ENCODE measurements at places on chromosomes 3 and 15. TPM values are rescaled to one million over a fixed set of nuclear protein-coding genes. Genes with fewer than 3 reads are reported as not detected.
A peak's percentile ranks its signal among the peaks of the same experiment; 100 is the strongest.

Gene PLA2G4E
- not detected for total RNA-seq

DNA sequence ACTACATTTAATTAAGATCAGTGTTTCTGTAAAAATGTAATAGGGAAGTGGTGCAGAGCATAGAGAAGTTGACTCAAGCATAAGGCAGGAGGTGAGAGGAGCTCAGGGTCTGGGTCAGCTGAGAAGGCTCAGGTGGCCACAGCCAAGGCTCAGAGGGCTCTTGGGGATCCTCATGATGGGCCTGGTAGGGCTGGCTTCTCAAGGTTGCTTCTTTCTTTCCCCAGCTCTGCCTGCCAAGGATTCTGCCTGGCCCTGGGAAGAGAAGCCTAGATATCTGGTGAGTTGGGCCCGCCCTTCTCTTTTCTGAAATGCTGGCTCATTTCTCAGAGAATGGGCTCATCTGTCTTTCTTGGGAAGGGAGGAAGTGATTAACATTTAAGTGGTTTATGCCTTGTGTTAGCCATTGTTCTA is 6.5 kb downstream of the ZNF589 start:
- no peak overlapping the region for H3K4me3 ChIP-seq
- H3K4me1 ChIP-seq: peaks cover 7% of the 10 kb centered on the region
- peaks cover 21% of the 10 kb centered on the region for H3K36me3 ChIP-seq
- H3K27me3 ChIP-seq: no peaks in the 10 kb centered on the region
- DNase-seq: no peak

Gene STAB1
- 116 TPM for total RNA-seq

Gene TNNC1
- not detected for total RNA-seq

GRCh38 chr15:79943820-79944219 is 27.2 kb downstream of the BCL2A1 start:
- peaks cover 28% of the 10 kb centered on the region for H3K27me3 ChIP-seq
- H3K27ac ChIP-seq: no peak overlapping the region
- H3K4me1 ChIP-seq: no peaks in the 10 kb centered on the region
- H3K36me3 ChIP-seq: no peaks in the 10 kb centered on the region
- H3K4me3 ChIP-seq: no peak overlapping the region
- no peak for DNase-seq

DNA sequence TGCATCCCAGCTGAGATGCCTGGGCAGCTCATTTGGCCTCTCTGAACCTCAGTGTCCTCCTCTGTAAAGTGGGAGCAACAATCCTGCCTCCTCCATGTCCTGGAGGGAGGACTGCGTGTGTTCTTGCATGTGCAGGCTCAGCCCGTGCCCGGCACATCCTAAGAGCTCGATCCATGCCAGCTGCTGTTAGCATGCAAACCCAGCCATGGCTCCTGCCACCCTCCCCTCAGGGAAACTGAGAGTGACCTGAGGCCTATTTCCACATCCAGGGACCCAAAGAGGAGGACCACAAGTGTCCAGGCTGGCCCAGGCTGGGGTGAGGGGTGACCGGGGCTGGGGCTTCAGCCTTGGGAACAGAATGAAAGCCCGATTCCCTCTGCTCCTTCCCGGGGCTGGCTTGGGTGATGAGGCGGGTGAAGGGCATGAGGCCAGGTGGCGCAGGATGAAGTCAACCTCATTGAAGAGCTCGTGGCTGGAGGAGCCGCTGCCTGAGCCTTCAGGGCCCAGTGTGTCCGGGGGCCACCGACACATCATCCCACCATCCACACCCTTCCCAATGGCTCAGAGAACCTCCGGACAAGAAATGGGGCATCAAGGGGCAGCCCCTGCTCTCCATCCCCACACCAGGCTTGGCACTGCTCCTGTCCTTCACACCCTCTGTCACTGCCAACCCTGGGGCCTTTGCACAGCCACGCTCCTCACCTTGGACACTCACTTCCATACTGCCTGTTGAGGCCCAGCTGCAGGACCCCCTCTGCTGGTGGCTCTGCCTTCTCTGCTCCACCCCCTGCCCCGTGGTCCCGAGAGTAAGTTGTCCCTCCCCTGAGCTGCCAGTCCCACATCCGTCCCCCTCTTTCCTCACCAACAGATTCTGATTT is 42.5 kb downstream of the ADAMTS7 start:
- no peak overlapping the region for H3K27ac ChIP-seq
- no peaks in the 10 kb centered on the region for H3K27me3 ChIP-seq
- H3K4me3 ChIP-seq: no peak overlapping the region
- H3K36me3 ChIP-seq: peaks cover 7% of the 10 kb centered on the region

Gene LRRIQ4
- total RNA-seq: 0.23 TPM

DNA sequence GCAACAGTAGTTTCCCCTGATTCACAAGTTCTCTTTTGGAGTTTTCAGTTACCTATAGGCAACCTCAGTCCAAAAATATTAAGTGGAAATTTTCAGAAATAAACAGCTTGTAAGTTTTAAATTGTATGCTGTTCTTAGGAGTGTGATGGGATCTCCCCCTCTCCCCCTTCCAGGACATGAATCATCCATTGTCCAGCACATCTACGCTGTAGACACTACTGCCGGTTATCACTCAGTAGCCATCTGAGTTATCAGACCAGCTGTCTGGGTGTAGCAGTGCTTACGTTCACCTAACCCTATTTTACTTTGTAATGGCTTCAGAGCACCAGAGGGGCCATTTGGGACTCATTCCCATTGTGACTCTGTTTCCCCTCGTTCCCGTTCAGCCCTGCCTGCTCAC is 96.7 kb upstream of the PLXNA1 start:
- no peak overlapping the region for H3K27ac ChIP-seq
- no peaks in the 10 kb centered on the region for H3K4me1 ChIP-seq
- no peak for DNase-seq
- no peaks in the 10 kb centered on the region for H3K27me3 ChIP-seq
- H3K36me3 ChIP-seq: no peaks in the 10 kb centered on the region
- H3K4me3 ChIP-seq: no peak overlapping the region

- H3K4me1 ChIP-seq: peaks cover 27% of the 10 kb centered on the region
- no peak overlapping the region for H3K4me3 ChIP-seq
- peak; percentile 91 for DNase-seq
- no peaks in the 10 kb centered on the region for H3K36me3 ChIP-seq
- H3K27ac ChIP-seq: no peak overlapping the region
Observed at GRCh38 chr3:133897547-133897946, 1.9 kb upstream of the RAB6B start.

GRCh38 chr15:28887339-28888174 is 1.8 kb downstream of the APBA2 start:
- DNase-seq: no peak
- H3K4me1 ChIP-seq: peaks cover 23% of the 10 kb centered on the region
- H3K27ac ChIP-seq: no peak overlapping the region
- H3K4me3 ChIP-seq: no peak overlapping the region
- H3K27me3 ChIP-seq: peaks cover 14% of the 10 kb centered on the region

DNA sequence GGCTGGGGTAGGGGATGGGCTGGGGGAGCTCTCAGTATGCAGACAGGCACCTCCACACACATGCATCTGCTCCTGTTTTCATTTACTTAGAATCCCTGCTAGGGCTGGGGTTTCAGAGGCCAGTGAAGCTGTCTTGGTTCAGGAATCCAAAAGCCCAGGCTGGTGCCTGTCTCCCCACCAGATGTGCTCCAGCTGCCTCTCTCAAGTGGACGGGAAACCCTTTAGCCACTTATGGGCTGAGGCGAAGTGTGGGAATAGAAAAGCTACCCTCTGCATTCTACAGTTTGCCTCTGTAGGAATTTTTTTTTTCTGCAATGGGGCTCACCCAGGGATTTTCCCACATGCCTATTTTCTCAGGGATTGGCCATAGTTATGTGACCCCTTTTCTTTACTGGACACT is 72.5 kb downstream of the ATP2B2 start:
- no peak overlapping the region for H3K4me3 ChIP-seq
- no peaks in the 10 kb centered on the region for H3K27me3 ChIP-seq
- H3K36me3 ChIP-seq: no peaks in the 10 kb centered on the region
- DNase-seq: no peak
- H3K27ac ChIP-seq: no peak overlapping the region

GRCh38 chr3:50336452-50337174 is 4.0 kb downstream of the RASSF1 start:
- H3K27me3 ChIP-seq: no peaks in the 10 kb centered on the region
- H3K27ac ChIP-seq: peak overlapping the region; percentile 100
- H3K36me3 ChIP-seq: peaks cover 9% of the 10 kb centered on the region
- peaks cover 88% of the 10 kb centered on the region for H3K4me1 ChIP-seq
- peak overlapping the region; percentile 74 for H3K4me3 ChIP-seq

Gene CGGBP1
- total RNA-seq: 53.5 TPM

- H3K4me3 ChIP-seq: no peak overlapping the region
- H3K36me3 ChIP-seq: no peaks in the 10 kb centered on the region
- no peaks in the 10 kb centered on the region for H3K4me1 ChIP-seq
- DNase-seq: peak; percentile 34
- H3K27ac ChIP-seq: no peak overlapping the region
Observed at GRCh38 chr3:185696039-185696438, 109.9 kb downstream of the SENP2 start.

DNA sequence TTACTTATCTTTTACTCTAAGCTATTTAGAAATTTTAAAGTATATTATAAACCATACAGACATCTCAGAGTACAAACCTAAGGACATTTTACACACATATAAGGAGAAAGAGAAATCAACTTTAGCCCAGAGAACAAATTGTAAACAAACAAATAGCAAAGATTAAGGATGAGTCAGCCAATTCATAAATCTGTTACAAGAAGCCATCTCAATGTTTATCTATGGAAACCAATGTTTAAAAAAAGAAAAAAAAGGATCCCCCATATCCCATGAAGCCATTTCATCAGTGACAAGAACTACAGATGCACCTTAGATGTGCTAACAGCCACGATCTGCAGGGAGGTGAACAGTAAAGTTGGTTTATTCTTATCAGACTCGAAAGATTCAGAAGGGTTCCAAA is 437.1 kb downstream of the SHQ1 start:
- no peaks in the 10 kb centered on the region for H3K36me3 ChIP-seq
- H3K27me3 ChIP-seq: no peaks in the 10 kb centered on the region
- DNase-seq: no peak
- peaks cover 74% of the 10 kb centered on the region for H3K4me1 ChIP-seq
- H3K4me3 ChIP-seq: no peak overlapping the region

Gene FOXB1
- not detected for total RNA-seq

DNA sequence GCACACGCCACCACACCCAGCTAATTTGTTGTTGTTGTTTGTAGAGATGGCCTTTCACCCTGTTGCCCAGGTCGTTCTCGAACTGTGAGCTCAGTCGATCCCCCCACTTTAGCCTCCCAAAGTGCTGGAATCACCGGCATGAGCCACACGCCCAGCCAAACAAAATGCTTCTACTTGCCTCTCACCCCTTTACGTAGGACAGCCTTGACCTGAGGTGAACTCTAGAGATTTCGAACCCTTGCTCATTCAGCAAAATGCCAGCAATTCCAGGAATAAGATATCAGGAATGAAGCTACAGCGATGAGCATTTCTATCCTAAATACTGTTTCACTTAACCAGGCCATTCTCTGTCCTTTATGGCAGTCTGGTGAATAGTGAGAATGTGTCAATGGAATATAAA is 135.0 kb downstream of the LRRK1 start:
- peaks cover 55% of the 10 kb centered on the region for H3K36me3 ChIP-seq
- H3K27ac ChIP-seq: no peak overlapping the region
- no peak overlapping the region for H3K4me3 ChIP-seq
- H3K27me3 ChIP-seq: no peaks in the 10 kb centered on the region
- peak; percentile 57 for DNase-seq
- no peaks in the 10 kb centered on the region for H3K4me1 ChIP-seq

Gene RASGRP1
- 0.91 TPM for total RNA-seq

DNA sequence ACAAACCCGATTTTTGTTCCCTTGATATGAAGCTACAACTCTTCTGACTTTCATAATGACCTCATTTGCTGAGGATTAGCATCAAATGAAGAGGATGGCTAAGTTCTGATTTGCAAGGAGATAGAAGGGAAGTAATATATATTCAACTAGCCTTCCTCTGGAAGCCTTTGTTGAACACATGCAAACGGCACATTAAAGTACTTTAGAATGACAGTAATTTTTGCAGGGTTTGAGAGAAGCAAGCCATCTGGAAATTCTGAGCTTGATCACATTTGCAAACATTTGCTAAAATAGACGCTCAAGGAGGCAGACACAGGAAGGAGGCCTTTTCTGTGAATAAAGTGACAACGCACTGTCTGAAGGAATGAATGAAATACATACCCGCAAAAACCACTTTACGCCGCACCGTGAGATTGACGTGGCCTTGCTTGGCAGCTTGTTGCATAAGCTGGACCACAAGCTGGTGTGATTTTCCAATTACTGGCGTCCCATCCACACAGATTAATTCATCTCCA is 657.2 kb downstream of the MAGI1 start:
- H3K36me3 ChIP-seq: peaks cover 22% of the 10 kb centered on the region
- no peak overlapping the region for H3K4me3 ChIP-seq
- no peak overlapping the region for H3K27ac ChIP-seq
- no peak for DNase-seq
- H3K4me1 ChIP-seq: no peaks in the 10 kb centered on the region

- H3K36me3 ChIP-seq: no peaks in the 10 kb centered on the region
- no peak for DNase-seq
- H3K27ac ChIP-seq: peak overlapping the region; percentile 21
- H3K4me3 ChIP-seq: no peak overlapping the region
- no peaks in the 10 kb centered on the region for H3K27me3 ChIP-seq
Observed at GRCh38 chr3:34012102-34012461, 213.7 kb downstream of the PDCD6IP start.

DNA sequence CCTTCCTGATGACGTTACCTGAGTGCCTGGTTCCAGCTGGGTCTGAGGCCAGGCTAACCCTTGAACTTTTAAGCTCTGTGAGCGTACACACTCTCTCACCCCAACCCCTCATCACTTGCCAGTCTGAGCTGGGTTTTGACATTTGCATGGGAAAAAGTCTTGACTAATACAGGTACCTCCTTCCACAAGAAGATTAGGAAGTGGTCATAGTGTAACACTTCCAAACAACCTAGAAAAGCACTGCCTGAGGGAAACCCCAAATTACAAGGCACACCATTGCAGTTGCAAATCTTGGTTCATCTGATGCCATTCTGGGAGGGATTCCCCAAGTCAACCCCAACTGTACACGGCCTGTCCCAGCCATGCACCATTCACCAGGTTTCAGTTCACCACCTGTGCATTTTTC is 499.8 kb downstream of the FOXP1 start:
- no peaks in the 10 kb centered on the region for H3K36me3 ChIP-seq
- H3K4me1 ChIP-seq: peaks cover 84% of the 10 kb centered on the region
- H3K4me3 ChIP-seq: no peak overlapping the region
- no peaks in the 10 kb centered on the region for H3K27me3 ChIP-seq

Gene ROPN1
- not detected for total RNA-seq

Gene TEX55
- not detected for total RNA-seq

Gene AADAC
- total RNA-seq: not detected

DNA sequence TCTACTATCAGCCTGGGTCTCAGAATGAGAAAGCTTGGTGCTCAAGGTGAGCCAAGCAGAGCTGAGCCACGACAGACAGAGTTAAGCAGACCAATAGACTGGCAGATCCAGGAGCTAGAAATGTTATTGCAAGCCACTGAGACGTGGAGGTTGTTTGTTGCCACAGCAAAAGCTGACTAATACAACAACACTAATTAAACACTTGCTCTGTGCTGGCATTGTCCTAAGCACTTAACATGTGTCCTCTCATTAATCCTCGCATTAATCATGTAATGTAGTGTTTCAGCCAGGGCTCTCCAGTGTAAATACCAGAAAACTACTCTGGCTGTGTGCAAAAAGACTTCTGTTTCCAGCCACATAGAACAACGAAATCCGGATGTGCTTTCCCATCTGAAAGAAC is 11.6 kb upstream of the SPSB4 start:
- H3K27ac ChIP-seq: no peak overlapping the region
- no peak for DNase-seq
- H3K36me3 ChIP-seq: no peaks in the 10 kb centered on the region
- no peaks in the 10 kb centered on the region for H3K27me3 ChIP-seq

GRCh38 chr3:23649448-23649847 is 156.3 kb upstream of the UBE2E1 start:
- peak; percentile 19 for DNase-seq
- H3K27ac ChIP-seq: no peak overlapping the region
- no peaks in the 10 kb centered on the region for H3K36me3 ChIP-seq
- no peaks in the 10 kb centered on the region for H3K27me3 ChIP-seq
- no peaks in the 10 kb centered on the region for H3K4me1 ChIP-seq
- no peak overlapping the region for H3K4me3 ChIP-seq

Gene ABHD5
- total RNA-seq: 40.3 TPM

All from esophagus muscularis mucosa (tissue), 4 donors.